ENCODE measurements at places on chromosomes 2 and 18. TPM values are rescaled to one million over a fixed set of nuclear protein-coding genes. Genes with fewer than 3 reads are reported as not detected.

DNA sequence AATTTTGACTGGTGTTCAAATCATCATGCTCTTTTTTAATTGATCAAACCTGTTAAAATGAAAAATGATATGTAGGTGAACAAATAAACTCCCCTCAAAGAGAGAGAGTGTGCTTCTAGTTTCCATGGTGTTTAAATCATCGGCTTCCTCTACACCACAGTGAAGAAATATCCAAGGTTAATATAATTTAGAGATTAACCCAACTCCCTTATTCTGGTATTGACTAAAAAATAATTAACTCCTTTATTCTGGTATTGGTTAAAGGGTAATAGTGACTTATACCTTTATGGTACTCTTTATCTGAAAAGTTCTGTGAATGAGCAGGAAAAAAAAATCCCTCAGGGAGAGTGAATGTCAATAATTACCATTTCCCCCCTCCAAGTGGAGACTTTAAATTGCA, 93.1 kb downstream of the SPATS2L start:
- H3K4me1 ChIP-seq, result no peaks in the 10 kb centered on the region
- H3K4me3 ChIP-seq, result no peak overlapping the region
- no peaks in the 10 kb centered on the region for H3K36me3 ChIP-seq
- no peak for DNase-seq
- H3K27ac ChIP-seq, result no peak overlapping the region

GRCh38 chr18:78605255-78605654, 374.4 kb upstream of the SALL3 start:
- H3K36me3 ChIP-seq, result no peaks in the 10 kb centered on the region
- DNase-seq, result no peak
- no peak overlapping the region for H3K4me3 ChIP-seq
- no peaks in the 10 kb centered on the region for H3K4me1 ChIP-seq
- no peaks in the 10 kb centered on the region for H3K27me3 ChIP-seq
- H3K27ac ChIP-seq, result no peak overlapping the region

GRCh38 chr2:118183381-118183780, 95.1 kb downstream of the INSIG2 start:
- H3K36me3 ChIP-seq, result no peaks in the 10 kb centered on the region
- H3K4me3 ChIP-seq, result no peak overlapping the region
- no peak for DNase-seq
- no peak overlapping the region for H3K27ac ChIP-seq
- H3K4me1 ChIP-seq, result peaks cover 7% of the 10 kb centered on the region

GRCh38 chr2:74588664-74589063, 34.1 kb downstream of the DOK1 start:
- peaks cover 18% of the 10 kb centered on the region for H3K27me3 ChIP-seq
- peaks cover 10% of the 10 kb centered on the region for H3K4me1 ChIP-seq
- H3K36me3 ChIP-seq, result no peaks in the 10 kb centered on the region
- no peak overlapping the region for H3K4me3 ChIP-seq
- no peak for DNase-seq

- DNase-seq, result no peak
- H3K27ac ChIP-seq, result no peak overlapping the region
- H3K36me3 ChIP-seq, result no peaks in the 10 kb centered on the region
- H3K4me1 ChIP-seq, result no peaks in the 10 kb centered on the region
- H3K4me3 ChIP-seq, result no peak overlapping the region
- peaks cover 6% of the 10 kb centered on the region for H3K27me3 ChIP-seq
Measured at GRCh38 chr2:113046465-113046864, 6.2 kb downstream of the IL36B start.

DNA sequence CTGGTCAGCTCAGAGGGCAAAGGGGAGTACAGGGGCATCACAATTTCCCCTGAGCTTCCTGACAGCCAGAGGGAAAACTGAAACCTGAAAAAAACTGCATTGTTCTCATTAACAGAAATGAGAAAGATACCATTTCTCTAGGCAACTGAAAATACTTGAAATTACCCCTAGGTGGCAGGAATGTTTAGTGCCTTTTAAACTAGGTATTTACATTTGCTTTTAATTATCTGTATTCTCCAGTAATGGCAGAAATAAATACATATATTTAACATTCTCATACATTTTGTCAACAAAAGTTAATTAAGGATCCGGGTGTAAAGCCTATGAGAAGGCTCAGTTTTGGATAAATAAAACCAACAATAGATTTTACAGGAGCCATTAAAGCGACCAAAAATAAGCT, 34.5 kb downstream of the RPL31 start:
- peak; percentile 17 for DNase-seq
- H3K4me3 ChIP-seq, result no peak overlapping the region
- H3K27me3 ChIP-seq, result no peaks in the 10 kb centered on the region

GNLY gene
- 8.7 TPM for polyA plus RNA-seq

VPS54 gene
- polyA plus RNA-seq, result 6.4 TPM

VWC2L gene
- polyA plus RNA-seq, result not detected
